ENCODE measurements at places on chromosomes 3 and 15.

GRCh38 chr3:149019580-149019979, 28.2 kb downstream of the GYG1 start:
- DNase-seq = no peak

- no peak for DNase-seq
Observed at GRCh38 chr15:71109130-71109529, 6.1 kb upstream of the THSD4 start.

- DNase-seq = no peak
Observed at GRCh38 chr15:49038382-49038781, 7.9 kb downstream of the SECISBP2L start.

DNA sequence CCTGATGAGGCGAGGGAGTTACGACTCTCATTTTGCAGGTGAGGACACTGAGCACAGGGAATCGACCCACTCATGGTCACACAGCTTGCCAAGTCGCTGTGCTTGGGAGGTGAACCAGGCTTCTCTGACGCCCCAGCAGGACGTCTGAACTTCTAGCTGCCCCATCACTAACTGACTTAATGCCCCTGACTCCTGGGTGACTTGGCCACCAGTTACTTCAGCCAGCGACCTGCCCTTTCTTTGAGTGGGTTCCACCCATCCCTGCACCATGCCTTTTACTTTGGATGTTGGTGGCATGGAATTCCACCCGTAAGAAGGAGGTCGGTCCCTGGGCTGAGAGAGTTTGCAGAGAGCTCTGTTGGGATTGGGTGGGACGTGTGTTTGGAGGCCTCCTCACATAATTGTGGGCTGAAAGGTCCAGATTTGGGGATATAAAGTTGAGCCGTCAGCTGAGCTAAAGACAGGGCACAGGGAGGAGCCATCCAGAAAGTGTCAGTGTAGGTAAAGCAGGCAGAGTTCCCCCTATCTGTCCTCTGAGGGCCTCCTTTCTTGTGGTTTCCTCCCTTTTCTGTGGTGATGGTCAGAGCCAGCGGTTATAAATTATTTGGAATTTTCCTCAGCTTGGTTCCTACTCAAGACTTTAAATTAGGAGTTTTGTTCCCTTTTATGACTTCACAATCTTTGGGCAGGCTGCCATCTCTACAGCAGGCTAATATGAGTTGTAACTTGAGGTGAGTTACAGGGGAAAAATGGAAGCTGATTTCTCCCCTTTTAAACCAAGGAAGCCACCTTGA, 55.0 kb downstream of the FLNB start:
- no peak for DNase-seq

- no peak for DNase-seq
Observed at GRCh38 chr15:75097939-75098338, 74.5 kb downstream of the PPCDC start.

GRCh38 chr3:31918179-31919150, 62.6 kb downstream of the OSBPL10 start:
- no peak for DNase-seq

GRCh38 chr3:37249717-37250116, 75.3 kb upstream of the LRRFIP2 start:
- DNase-seq = no peak

- no peak for DNase-seq
Observed at GRCh38 chr3:3586336-3586735, 212.9 kb upstream of the LRRN1 start.

GRCh38 chr3:20462723-20463122, 276.7 kb upstream of the SGO1 start:
- DNase-seq = no peak

DNA sequence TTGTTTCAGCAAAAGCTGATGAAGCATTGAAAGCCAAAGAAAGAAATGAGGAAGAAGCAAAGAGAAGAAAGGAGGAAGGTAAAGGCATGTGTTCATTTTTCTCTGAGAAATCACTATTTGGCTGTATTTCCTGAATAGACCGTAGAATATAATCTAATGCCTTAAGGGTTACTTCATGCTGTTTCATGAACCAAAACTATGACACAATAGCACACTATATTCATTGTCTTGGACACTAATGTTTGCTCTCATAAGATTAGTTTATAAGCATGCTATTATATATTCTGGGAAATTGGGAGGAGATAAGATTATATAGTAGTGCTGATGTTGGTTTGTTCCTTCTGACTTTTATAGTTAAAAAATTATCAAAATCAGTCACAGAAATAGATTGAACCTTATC, 110.1 kb upstream of the MLF1 start:
- no peak for DNase-seq

- DNase-seq = no peak
Observed at GRCh38 chr3:194294199-194294894, 56.8 kb downstream of the CPN2 start.

DNA sequence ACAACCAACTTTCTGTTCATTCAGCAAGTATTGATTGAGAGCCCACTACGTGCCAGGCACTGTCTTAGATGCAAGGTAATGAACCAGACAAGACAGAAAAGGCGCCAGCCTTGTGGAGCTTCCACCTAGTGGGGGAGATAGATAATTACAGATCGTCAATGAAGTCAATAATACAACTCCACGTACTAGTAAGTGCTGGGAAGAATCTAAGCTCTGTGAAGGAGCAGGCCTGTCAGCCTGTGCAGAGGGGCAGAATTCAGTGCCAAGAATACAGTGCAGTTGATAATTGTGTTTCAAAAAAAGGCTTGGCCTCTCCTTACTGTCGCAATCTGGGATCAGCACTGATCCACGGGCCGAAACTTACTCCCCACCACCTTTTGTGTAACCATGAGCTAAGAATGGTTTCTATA, 186.3 kb downstream of the FEZF2 start:
- DNase-seq = no peak

- DNase-seq = no peak
Observed at GRCh38 chr3:13587442-13587841, 38.5 kb downstream of the FBLN2 start.

DNA sequence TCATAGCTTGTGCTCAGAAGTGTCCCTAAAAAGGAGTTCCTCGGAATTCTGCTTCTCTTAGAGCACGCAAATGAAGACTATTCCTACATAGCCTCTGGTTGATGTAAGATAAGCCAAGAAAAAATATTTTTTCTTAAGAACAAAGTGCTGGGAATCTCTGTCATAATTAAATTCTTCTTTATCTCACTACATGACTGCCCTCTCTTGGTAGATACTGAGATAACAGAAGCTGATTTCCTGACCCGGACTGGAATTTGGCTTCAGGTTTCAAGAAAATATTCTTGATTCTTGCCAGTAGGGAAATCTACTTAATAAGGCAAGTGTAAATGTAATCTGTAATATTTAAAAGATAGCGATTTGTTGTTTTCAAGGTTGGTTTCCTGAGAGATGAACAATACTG, 31.3 kb upstream of the SETMAR start:
- peak; percentile 18 for DNase-seq

GRCh38 chr3:1967525-1967924, 131.1 kb upstream of the CNTN4 start:
- no peak for DNase-seq

- DNase-seq = no peak
Observed at GRCh38 chr3:14297784-14298236, 104.6 kb upstream of the SLC6A6 start.

DNA sequence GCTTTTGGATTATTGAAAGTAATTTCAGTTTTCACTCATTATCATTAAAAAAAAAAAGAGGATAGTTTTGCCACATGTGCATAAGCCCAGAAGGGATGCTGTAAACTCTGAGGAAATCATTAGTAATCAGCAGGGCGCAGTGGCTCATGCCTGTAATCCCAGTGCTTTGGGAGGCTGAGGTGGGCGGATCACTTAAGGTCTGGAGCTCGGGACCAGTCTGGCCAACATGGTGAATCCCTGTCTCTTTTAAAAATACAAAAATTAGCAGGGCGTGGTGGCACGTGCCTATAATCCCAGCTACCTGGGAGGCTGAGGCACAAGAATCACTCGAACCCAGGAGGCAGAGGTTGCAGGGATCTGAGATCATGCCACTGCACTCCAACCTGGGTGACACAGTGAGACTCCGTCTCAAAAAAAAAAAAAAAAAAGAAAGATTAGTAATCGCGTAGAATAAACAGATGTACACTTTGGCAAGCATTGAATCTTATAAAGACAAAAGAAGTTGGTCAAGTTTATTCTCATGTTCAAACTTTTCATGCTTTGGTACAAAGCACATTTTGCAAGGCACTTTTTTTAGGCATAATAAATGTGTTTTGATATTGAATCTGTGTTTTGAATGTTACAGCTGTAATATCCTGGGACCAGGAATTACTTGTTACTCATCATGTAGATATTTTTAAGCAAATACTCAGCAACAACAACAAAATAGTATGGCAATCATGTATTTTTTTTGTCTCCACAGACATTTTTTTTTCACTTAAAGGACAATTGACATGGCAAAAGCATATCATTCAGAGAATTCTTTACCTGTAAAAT, 93.2 kb upstream of the AGTR1 start:
- DNase-seq = no peak

- no peak for DNase-seq
Observed at GRCh38 chr3:149593418-149594160, 64.2 kb downstream of the WWTR1 start.

DNA sequence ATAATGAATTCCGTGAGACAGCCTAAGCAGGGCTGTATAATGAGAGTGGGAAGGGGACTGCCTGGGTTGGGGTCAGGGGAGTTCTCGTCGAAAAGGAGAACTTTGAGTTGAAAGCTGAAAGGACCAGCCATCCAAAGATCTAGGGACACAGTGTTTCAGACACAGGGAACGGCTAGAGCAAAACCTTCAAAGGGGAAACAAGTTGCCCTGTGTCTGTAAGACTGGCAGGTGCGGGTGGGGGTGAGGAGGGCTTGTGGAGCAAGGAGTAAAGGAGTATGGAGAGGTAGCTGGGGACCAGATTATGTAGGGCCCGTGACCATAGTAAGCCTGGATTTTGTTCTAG, 1.3 kb upstream of the SRP14 start:
- DNase-seq = no peak

DNA sequence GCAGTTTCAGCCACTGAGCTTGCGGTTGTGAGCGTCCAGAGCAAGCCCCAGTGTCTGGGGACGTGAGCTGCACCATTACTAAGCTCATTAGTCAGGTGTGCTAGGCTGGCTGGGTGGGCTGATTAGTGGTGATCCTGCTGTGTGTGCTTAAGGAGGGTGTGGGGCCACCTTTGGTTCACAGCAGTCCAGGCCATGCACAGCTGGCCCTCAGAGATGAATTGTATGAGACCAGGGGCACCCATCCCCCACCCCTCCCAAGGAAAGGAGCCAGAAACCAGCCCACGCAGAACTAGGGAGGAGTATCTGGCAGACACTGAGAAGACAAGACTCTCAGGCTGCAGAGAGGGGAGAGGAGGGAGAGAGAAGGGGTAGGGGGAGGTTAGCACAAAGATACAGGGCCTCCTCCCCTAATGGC, 3.8 kb downstream of the TYRO3 start:
- no peak for DNase-seq
